Endothelial cell of umbilical vein (primary cell): ENCODE measurements at places on chromosomes 11 and 22. TPM values are rescaled to one million over a fixed set of nuclear protein-coding genes. Genes with fewer than 3 reads are reported as not detected.

Gene MS4A1
- not detected in 2 replicates for polyA plus RNA-seq

Gene MYBPC3
- not detected in 2 replicates for polyA plus RNA-seq

Gene MIAT
- polyA plus RNA-seq = 0.03 and 0.05 TPM in 2 replicates

Gene CHRM4
- polyA plus RNA-seq = 0.04 and 0.13 TPM in 2 replicates

Gene KRTAP5-9
- 0.28 and 0.35 TPM in 2 replicates for polyA plus RNA-seq

Gene APOA4
- not detected in 2 replicates for polyA plus RNA-seq

Gene SLC22A25
- polyA plus RNA-seq = not detected in 2 replicates

Gene ANKK1
- 0.05 TPM in 1 of 2 replicates, not detected in the other for polyA plus RNA-seq

DNA sequence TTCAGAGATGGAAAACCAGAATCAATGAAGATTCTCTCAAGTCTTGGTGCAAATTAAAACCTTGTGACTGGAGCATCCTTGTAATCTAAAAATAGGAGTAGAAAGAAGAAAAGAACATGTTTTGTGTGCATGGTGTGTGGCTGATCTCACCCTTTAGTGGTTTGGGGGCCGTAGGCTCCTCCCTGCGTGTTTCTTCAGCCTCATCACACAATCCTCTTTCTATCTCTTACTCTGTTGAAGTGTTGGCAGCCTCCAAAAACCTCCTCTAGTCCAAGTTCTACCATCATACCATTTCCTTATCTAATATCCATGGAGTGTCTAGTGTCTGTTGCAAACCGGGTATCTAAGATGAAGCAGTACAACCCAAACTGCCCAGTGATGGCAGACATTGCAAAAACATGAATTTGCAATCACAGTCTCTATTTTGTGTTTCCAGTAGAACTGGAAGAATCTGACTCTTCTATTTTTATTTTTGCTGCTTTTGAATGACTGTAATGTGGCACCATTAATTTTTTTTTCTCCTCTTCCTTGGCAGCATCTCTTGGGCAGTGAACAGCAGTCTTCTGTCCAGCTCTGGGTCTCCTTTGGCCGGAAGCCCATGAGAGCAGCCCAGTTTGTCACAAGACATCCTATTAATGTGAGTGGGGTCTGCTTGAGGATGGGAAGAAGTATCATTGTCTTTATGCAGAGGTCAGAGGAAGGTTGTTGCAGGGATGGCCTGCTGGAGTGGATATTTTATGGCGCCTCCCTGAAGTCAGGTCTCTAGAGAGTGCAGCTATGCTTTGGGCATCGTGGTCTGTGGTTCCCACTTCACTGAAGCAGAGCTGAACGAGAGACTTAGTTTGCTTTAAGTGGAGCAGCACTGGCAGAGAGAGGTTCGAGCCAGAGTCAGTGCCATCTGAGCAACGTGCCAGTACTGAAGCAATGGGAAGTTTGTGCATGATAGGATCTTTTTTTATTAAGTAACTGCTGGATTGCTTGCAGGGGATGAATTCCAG lies 60.0 kb upstream of the SORL1-AS1 start:
- no peaks in the 10 kb centered on the region for H3K4me1 ChIP-seq
- H3K27me3 ChIP-seq = no peaks in the 10 kb centered on the region
- H3K4me3 ChIP-seq = no peak overlapping the region
- no peak for DNase-seq
- no peak overlapping the region for H3K27ac ChIP-seq

GRCh38 chr22:41368543-41369423 lies 13.0 kb upstream of the TEF start:
- no peak for DNase-seq
- no peaks in the 10 kb centered on the region for H3K27me3 ChIP-seq
- H3K36me3 ChIP-seq = no peaks in the 10 kb centered on the region
- H3K4me1 ChIP-seq = peaks cover 7% of the 10 kb centered on the region
- H3K4me3 ChIP-seq = no peak overlapping the region

- H3K27me3 ChIP-seq = no peaks in the 10 kb centered on the region
- H3K4me1 ChIP-seq = no peaks in the 10 kb centered on the region
- no peak overlapping the region for H3K4me3 ChIP-seq
- no peaks in the 10 kb centered on the region for H3K36me3 ChIP-seq
- DNase-seq = no peak
- no peak overlapping the region for H3K27ac ChIP-seq
Measured at GRCh38 chr11:126748100-126748791, 252.3 kb downstream of the KIRREL3 start.

DNA sequence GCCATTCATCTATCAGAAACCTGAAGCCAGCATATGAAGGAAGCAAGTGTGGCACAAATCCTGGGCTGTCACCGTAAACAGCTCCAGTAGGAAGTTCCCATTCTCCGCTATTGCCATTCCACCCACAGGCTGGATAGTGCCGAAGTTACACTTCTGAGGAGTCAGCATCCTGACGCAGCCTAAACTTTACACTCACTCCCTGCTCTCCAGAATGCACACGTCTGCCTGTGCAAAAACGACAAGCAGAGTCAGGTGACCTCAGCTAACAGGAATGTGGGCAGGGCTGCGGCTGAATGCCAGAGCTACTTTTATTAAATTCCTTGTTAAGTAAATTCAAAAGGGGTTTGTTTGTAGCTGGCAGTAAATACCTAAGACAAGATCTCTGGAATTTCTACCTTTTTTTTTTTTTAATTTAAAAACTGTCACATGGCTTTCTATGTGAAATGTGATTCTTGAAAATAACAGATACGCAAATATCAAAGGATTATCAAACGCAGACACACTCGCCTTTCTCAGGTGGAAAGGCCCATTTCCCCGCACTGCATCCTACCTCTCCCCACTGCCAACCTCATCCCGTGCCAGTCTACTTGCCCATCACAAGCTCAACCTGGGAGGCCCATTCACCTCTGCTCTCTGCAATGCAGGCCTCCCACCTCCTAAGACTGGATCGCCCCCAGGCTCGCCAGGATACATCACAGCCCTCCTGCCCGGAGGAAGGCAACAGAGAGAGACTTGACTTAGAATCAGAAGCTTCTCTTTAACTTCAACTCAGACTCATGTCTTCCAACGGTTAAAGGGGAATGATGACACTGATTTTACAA lies 33.5 kb downstream of the NFRKB start:
- no peaks in the 10 kb centered on the region for H3K27me3 ChIP-seq
- no peak overlapping the region for H3K4me3 ChIP-seq
- H3K4me1 ChIP-seq = peaks cover 9% of the 10 kb centered on the region
- DNase-seq = peak; percentile 89
- H3K27ac ChIP-seq = peak overlapping the region; percentile 78
- peaks cover 24% of the 10 kb centered on the region for H3K36me3 ChIP-seq

GRCh38 chr11:69664901-69665300 lies 10.3 kb downstream of the LTO1 start:
- no peak for DNase-seq
- no peaks in the 10 kb centered on the region for H3K4me1 ChIP-seq
- H3K27me3 ChIP-seq = no peaks in the 10 kb centered on the region
- H3K36me3 ChIP-seq = peaks cover 22% of the 10 kb centered on the region
- H3K27ac ChIP-seq = no peak overlapping the region

- no peaks in the 10 kb centered on the region for H3K4me1 ChIP-seq
- no peaks in the 10 kb centered on the region for H3K27me3 ChIP-seq
- no peak for DNase-seq
- H3K4me3 ChIP-seq = no peak overlapping the region
- no peak overlapping the region for H3K27ac ChIP-seq
Measured at GRCh38 chr22:41247703-41248102, 7.0 kb upstream of the CHADL start.

- no peaks in the 10 kb centered on the region for H3K36me3 ChIP-seq
- H3K4me3 ChIP-seq = no peak overlapping the region
- H3K4me1 ChIP-seq = no peaks in the 10 kb centered on the region
- no peak for DNase-seq
- H3K27ac ChIP-seq = no peak overlapping the region
- peaks cover 8% of the 10 kb centered on the region for H3K27me3 ChIP-seq
Measured at GRCh38 chr11:134283461-134284230, 7.5 kb downstream of the GLB1L3 start.

DNA sequence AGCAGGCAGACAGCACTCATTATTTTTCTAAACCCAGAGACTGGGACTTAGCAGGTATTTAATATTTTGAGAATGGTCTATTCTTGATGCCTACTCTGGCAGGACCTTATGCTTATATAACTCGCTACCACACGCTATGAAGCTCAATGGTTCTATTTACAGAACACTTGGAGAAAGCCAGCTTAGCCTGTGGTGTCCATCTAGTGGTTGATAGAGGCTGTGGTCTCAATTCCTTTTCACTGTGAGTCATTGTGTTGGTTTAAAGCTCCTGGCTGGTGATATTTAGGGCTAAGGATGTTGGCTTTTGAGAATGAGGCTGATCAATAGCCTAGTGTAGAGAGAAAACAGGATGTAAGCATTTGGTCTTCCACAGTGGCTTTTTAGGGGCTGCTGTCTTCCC lies 206.4 kb downstream of the DBX1 start:
- peaks cover 3% of the 10 kb centered on the region for H3K36me3 ChIP-seq
- H3K4me3 ChIP-seq = no peak overlapping the region
- no peaks in the 10 kb centered on the region for H3K27me3 ChIP-seq

- peaks cover 2% of the 10 kb centered on the region for H3K36me3 ChIP-seq
- peak overlapping the region; percentile 96 for H3K4me3 ChIP-seq
- H3K27ac ChIP-seq = peak overlapping the region; percentile 46
- peaks cover 15% of the 10 kb centered on the region for H3K4me1 ChIP-seq
- H3K27me3 ChIP-seq = no peaks in the 10 kb centered on the region
- DNase-seq = no peak
Measured at GRCh38 chr11:125593114-125593820, 615 bp downstream of the STT3A start.

DNA sequence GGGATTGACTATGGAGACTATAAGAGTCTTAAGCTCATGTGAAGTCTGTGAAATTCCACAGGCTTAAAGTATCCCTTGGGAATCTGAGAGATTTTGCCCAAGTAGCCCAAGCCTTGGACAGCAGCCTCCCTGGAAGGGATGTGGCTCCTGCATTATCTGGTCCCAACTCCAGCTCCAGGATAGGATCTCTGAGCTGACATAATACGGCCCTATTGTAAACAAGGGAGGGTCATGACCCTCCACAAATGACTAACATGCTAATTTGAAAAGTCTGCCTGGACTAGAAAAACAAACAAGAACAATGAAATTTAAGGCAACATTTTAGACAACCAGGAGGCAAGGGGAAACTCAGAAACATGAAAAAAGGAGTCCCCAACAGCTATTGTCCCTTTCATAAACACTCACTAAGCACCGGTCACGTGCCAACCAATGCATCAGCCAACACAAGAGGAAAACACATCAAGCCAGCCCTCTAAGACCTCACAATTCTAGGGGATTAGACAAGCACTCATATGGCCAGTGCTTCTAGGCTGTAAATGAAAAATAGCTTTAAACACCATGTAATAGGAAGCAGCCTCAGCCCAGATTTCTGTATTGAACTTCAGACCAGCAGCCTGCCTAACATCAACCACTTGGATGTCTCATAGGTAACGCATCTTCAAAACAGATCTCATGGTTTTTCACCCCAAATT lies 101.2 kb upstream of the TIMP3 start:
- no peak overlapping the region for H3K27ac ChIP-seq
- H3K27me3 ChIP-seq = no peaks in the 10 kb centered on the region
- no peaks in the 10 kb centered on the region for H3K4me1 ChIP-seq
